ENCODE measurements at places on chromosomes 12 and 14.

- DNase-seq = no peak
These were observed 989.1 kb upstream of the TMEM132C start for GRCh38 chr12:127277882-127278281.

DNA sequence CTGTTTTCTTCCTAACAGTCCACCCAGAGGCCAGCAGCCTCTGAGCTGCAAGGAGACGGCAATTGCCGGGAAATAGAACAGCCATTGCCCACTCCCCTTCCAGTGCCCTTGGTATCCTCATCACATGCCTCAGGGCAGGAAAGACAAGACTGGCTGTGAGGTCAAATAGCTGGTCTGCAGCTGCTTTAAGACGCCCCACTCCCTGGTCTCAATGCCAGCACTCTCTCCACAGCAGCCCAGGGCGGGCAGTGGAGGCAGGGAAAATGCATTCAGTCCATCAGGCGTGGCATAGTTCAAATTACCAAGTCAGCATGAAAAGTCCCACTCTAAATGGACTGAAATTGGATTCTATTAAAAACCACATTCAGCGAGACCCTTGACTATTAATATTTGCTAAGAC, 35.6 kb downstream of the TTC9 start:
- DNase-seq = no peak

GRCh38 chr14:80095623-80096022, 115.7 kb downstream of the DIO2 start:
- peak; percentile 17 for DNase-seq

DNA sequence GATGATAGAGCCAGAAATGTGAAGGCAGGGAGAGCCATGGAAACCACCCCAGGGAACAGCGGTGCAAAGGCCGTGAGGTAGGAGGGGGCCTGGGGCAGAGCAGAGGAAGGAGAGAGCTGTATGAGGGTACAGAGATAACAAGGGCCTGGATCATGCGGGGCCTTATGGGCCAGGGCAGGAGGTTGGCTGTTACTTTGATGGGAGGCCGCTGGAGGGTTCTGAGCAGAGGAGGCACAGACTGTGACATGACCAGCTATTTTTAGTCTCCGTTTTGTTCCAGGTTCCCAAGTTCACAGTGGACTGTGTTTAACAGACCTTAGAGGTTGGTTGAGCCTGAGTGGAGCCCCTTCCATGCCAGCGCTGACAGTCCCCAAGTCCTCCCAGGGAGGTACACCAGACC, 118.6 kb downstream of the GCH1 start:
- no peak for DNase-seq

DNA sequence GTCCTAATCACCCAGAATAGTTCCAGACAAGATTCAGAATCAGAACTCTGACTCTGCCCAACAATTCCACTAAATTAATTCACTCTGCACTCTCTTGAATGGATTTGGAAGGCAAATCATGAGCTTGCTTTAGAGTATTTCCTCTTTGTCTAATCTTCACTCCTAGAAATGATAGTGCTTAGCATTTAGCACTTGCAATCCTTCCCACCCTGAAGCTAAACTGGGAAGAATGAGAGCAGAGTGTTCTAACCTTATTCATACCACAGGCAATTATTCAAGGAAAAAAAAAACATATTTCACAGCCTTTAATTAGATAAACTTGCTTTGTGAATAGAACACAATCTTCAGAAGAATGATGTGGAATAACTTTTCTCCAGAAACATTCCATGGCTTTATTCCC, 264.6 kb downstream of the PAWR start:
- no peak for DNase-seq

Data from RKO (cell line).